ENCODE measurements at places on chromosomes 5 and 9. TPM values are rescaled to one million over a fixed set of nuclear protein-coding genes. Genes with fewer than 3 reads are reported as not detected.

GRCh38 chr5:38462976-38463633 lies 93.3 kb downstream of the LIFR start:
- DNase-seq: no peak

DNA sequence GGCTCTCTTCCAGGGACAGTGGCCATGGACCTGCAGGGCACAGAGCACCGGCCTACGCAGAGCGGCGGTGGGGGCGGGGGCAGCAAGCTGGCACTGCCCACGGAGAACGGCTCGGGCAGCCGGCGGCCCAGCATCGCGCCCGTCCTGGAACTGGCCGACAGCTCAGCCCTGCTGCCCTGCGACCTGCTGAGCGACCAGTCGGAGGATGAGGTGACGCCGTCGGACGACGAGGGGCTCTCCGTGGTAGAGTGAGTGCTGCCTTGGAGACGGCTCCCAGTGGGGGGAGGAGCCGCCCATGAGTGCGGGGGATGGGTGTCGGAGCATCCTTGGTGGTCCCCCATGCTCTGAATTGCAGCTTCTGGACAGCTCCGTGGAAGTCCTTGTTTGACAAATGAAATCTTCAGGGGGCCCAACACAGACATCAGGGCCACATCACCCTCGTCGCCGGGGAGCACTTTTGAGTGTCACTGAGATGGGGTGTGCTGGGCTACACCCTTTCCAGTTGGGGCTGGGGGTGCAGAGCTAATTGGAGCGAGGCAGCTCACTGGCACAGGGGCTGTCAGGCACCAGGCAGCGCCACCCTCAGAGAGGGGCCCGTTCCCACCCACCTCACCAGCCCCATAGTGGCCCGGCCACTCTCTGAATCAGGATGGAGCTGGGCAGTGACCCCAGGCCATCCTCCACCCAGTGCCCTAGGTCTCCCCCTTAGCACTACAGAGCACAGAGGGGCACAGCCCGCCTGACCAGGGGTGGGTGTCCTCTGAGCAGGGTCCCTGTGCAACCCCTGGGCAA lies 70.9 kb downstream of the KCNT1 start:
- no peak for DNase-seq

- DNase-seq: no peak
Measured at GRCh38 chr5:134989266-134989830, 21.6 kb downstream of the CATSPER3 start.

- no peak for DNase-seq
Measured at GRCh38 chr5:131381777-131382176, 117.9 kb downstream of the CDC42SE2 start.

CRHBP gene
- 0.58 TPM for total RNA-seq

GRCh38 chr5:61304590-61305381 lies 27.3 kb upstream of the ZSWIM6 start:
- no peak for DNase-seq

DNA sequence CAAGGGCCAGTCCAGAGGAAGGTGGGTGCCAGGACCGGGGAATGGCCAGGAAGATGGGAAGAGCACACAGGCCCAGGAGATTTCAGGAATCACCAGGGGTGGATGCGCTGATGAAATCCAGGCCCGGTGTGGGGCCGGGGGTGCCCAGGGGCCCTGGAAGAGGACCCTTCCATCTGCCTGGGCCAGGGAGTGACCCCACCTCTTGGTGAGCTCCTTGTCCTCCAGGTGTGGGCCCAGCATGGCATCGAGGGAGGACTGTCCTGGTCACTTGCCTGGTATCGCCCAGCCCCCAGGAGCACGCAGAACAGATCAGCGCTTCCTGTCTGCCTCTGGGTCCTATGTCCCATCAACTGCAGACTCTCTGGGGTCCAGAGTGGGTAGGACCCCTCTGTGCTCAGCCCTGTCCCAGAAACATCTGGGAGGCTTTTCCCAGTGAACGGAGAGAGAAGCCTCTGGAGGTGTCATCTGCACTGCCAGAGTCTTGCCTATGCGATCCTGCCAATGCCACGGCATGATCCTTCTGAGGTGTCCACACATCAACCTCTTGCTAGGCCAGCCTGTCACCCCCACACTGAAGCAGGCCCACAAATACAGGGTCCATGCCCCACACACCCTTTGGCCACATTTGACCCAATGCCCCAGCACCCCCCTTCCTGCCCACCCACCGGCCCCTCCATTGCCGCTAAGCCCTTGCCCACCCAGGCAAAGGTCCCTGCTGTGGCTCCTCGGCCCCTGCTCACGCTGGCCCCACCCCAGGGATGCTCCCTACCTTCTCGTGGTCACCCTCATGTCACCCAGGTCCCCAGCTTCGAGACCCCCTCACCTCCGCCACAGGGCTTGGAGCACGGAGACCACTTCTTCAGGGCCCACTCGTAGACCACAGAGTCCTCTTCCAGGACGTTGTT lies 67.2 kb downstream of the ZNF354C start:
- no peak for DNase-seq

DNA sequence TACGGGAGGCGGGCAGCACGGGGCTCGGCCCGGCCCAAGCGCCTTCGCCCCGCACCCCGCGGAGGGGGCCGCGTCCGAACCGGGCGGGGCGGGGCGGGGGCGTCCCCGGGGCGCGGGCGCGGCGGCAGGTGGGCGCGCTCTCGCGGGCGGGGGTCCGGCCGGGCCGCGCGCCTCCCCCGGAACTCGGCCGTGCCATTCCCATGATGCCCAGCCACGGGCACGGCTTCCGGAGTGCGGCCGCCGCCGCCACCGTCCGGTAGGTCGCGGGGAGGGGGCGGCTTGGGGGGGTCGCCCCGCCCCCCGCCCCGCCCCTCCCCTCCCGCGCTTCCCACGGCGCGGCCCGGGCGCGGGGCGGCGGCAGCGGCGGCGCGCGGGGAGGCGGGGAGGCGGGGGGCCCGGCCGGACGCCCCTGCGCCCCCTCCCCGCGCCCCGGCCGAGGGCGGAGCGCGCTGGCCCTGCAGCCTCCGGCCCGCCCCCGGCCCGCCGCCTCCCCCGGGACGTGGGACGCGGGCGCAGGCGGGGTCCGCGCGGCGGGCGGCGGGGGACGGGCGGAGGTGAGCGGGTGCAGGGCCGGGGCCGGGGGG lies at the start of gene PPP1R26:
TSS of gene PPP1R26 (plus strand) at position 314 of the 584 bp plus-strand sequence. CDS start 4,729 bp downstream, outside the sequence.
- DNase-seq: no peak

GRCh38 chr9:129584136-129584535 lies 36.8 kb downstream of the C9orf50 start:
- peak; percentile 20 for DNase-seq

GRCh38 chr9:4927043-4927471 lies 58.0 kb upstream of the JAK2 start:
- DNase-seq: no peak

DNA sequence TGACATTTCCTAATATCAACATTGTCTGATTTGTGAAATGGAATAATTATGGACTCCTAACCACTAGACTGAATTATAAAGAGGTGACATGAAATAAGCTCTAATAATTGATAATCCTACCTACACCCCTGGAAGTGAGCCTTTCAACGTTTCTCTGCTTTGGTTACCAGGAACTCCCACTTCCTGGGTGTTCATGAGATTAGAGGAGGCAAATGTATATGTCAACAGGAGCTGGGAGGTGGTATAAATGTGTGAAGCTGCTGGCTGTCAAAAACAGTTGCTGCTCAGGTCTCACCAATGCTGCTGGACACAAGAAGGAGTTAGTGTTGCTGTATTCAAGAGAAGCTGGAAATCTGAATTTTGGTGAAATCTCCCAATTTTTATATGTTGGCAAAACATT lies 96.8 kb downstream of the CAMK4 start:
- no peak for DNase-seq

HSD17B3 gene
- not detected for total RNA-seq

DNA sequence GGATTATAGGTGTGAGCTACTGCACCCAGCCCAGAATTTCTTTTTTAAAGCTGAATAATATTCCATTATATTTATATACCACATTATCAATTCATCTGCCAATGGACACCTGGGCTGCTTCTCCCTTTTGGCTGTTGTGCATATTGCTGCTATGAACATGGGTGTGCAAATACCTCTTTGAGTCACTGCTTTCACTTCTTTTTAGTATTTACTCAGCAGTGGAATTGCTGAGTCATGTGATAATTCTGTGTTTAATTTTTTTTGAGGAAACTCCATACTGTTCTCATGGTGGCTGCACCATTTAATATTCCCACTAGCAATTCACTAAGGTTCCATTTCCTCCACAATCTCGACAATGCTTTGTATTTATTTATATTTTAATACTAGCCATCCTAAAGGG lies 36.1 kb upstream of the KIF4B start:
- DNase-seq: no peak

DNA sequence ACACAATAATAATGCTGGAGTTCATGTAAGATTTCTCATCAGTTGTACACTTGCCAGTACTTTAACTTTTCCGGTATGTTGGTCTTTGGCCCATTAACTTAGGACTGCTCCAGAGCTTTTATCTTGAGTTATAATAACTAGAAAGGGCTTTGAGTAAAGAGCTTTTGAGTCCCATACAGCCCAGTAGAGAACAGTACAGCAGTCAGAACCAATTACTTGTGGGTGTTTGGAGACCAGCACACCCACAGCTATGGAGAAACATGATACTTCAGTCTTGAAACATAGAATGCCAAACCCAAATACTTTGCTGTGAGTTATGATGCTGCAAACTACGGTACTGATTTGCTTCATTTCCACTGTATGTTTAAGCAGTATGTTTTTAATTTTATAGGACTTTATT lies 374.3 kb downstream of the CCDC171 start:
- no peak for DNase-seq

DNA sequence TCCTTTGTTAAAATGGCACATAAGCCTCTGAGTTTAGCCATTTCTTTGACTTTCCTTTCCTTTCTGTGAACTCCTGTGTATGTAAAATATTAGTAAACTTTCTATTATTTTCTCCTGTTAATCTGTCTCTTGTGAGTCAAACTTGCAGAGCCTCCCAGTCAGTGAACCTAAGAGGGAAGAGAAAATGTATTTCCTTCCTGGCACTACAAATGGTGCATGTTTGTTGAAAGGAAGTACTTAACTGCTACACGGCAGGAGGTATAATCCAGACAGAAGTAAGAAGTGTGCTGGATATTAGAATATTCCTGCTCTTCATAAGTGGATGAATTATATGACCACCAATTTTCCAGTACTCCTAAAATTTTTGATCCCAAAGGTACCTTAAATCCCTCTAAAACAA lies 23.0 kb downstream of the CTSL start:
- DNase-seq: no peak

LEAP2 gene
- 0.76 TPM for total RNA-seq

GRCh38 chr9:101639785-101640665 lies 45.3 kb upstream of the PPP3R2 start:
- no peak for DNase-seq

GPR151 gene
- total RNA-seq: not detected

IFNA21 gene
- total RNA-seq: not detected

PLCXD3 gene
- not detected for total RNA-seq

DNA sequence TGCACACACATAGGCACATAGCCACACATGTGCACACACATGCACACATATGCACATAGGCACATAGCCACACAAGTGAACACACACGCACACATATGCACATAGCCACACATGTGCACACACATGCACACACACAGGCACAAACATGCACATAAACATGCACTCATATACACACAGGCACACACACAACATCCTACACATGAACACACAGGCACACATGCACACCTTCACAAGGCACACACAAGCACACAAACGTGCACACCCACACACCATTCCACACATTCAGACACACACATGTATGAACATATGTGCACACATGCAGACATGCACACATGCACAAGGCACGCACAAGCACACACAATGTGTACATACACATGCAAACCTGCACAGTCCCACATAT lies 484.7 kb downstream of the IRX1 start:
- DNase-seq: no peak

- DNase-seq: no peak
Measured at GRCh38 chr5:124262470-124262869, 484.0 kb downstream of the ZNF608 start.

- DNase-seq: no peak
Measured at GRCh38 chr5:94431696-94432095, 186.7 kb downstream of the KIAA0825 start.

DNA sequence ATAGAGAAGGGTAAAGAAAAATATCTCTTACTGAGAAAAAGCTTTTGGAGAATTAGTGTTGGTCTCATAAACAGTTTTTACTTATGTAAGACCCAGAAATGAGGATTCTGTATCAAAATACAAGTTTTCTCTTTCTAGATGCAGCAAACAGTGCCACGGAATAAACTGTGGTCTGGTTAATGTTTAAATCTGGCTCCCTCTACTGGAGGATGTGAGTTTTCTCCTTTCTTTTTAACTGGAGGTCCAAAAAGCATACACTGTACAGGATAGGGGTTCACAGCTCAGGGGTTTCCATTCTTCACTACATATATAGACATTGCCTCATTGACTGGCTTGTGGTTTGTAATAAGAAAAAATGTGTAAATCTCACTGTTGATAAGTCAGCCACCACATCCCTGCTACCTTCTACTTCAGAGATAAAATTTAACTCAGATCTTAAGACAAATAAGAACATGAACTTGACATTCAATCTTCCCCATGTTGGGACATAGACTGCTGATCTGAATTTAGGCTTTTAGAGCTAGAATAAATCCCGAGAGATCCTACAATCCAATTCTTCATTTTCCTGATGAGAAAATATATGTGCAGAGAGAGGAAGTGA lies 98.9 kb downstream of the CFAP95 start:
- peak; percentile 61 for DNase-seq

- no peak for DNase-seq
Measured at GRCh38 chr9:115364991-115365390, 247.0 kb upstream of the TNC start.

GRCh38 chr9:127209948-127210640 lies 54.5 kb upstream of the GARNL3 start:
- no peak for DNase-seq

- DNase-seq: no peak
Measured at GRCh38 chr9:129834489-129835127, 467 bp downstream of the C9orf78 start.

DNA sequence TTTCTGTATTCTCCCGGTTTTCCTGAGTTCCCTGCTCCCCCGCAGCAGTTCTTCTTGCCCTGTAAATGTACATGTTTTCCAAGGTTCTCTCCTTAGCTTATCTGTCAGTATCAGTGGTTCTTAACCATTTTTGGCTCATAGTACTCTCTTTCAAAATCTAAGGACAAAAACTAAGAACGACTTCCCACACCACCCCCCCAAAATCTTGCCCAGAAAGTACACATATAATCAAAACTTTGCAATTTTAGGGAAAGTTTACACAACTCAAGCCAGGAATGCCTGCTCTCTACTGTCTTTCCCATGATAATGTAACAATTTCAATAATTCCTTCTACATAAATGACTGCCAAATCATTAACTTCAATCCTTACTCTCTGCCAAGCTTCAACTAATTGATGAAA lies 4.5 kb downstream of the DCAF12 start:
- DNase-seq: no peak
